Activated T-cell treated with anti-CD3 and anti-CD28 coated beads for 48 hours (primary cell): ENCODE measurements at places on chromosomes 11 and 22.
A peak's percentile ranks its signal among the peaks of the same experiment; 100 is the strongest.

DNA sequence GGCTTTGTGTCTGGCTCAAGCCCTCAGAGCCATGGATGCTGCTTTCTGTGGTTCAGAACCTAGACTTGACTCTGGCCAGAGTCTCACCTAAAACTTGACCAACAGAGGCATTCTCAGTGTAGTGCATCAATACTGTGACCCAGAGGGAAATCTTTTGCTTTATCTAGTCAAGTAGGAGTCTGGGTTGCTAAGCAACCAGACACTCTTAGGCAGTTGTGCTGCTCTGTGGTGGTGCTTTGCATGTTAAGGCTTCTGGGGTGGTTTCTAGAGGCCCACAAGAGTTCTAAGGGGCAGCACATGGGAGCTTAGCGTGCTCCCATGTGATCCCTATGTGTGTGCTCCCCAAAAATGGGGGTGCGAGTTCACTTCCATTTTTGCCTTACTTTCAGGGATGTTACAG, 224.6 kb upstream of the PLET1 start:
- no peak for DNase-seq

DNA sequence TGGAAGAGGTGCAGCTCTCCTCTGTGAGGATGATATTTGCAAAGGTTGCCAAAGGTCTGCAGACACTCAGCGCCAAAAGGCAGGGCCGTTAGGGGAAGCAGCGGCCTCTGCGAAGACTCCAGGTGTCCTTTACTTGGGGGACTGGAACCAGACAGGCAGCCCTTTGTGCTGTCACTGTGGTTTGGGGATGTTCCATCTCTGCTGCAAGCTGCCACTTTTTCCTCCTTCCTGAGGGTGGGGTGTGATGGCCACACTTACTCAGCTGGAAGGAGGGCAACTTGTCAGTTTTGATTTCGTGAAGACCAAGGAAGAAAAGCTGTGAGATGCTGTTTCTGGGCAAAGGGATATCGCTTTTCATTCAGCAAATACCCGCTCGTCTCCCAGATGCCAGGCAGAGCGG, 96.5 kb upstream of the PRR5 start:
- no peak for DNase-seq

GRCh38 chr22:26690654-26691376, 33.4 kb downstream of the MIAT start:
- DNase-seq = no peak

DNA sequence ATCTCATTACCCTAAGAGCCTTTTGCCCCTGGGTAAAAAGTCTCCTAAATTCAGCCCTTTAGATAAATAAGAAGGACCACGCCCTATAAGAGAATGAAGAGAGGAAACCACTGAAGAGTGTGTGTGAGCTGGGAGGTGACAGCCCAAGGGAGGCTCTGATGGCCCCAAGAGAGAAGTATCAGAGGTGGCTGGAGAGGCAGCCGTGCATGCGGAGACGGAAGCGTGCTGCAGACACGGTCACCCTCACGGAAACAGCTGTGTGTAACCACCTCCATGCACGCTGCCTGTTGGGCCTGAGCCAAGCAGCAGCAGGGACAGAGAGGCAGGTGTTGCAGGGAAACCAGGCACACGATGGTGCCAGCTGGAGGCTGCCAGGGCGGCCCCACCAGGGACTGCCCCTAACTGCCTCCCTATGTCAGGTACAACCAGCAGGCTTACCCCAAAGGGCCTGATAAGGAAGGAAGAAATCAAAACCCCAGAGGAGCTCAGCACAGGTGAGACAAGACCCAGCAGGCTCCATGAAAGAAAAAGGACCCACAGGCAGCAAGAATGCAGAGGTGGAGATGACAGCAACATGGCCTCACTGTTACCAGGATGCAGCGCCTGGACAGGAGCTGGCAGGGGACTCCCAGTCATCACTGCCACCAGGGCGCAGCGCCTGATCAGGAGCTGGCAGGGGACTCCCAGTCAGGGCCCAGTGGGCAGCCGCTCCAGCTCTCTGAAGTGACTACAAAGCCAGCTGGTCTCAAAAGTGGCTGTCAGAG, 7.8 kb downstream of the LARGE2 start:
- no peak for DNase-seq

- no peak for DNase-seq
These were observed 195.0 kb upstream of the KIRREL3 start for GRCh38 chr11:127195501-127196120.

DNA sequence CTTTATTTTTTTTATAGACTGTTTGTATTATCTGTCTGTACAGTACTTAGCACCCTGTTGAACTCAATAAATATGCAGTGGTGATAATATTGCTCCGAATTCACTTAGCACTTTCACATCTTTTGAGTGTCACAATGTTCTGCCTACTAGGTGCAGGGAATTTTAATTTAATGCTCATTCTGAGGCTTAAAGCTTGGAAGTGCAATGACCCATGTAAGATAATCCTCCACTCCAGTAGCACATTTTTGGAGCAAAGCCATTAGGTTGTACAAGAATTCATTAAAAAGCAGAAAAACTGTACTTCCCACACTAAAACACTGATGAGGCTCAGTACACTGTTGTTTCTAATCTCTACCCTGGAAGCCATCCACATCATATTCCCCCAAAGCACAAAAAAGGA, 255.3 kb upstream of the MTNR1B start:
- DNase-seq = no peak

DNA sequence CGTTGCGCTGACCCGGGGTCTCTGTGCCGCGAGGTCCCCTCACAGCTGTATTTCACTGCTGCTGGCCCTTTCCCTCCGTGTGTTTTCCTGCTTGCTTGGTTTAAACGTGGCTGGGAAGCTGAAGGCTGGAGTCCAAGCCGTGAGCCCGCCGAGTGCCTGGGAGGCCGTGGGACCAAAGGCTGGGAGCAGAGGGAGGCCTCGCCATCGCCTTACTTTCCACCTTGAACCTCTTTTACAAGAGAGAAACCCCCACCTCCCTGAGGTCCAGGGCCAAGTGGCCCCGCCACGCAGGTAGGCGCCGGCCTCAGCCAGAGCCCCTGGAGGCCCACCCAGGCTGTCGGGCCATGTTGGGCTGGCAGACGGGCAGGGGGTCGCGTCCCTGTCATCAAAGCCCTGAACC, 411.6 kb downstream of the TBC1D22A start:
- no peak for DNase-seq

- peak; percentile 30 for DNase-seq
These were observed 85.5 kb downstream of the ENTHD1 start for GRCh38 chr22:39808081-39808480.

- no peak for DNase-seq
These were observed 2.8 kb downstream of the TMEM121B start for GRCh38 chr22:17118342-17118741.

- DNase-seq = no peak
These were observed 118.9 kb upstream of the LMO1 start for GRCh38 chr11:8382436-8383053.

DNA sequence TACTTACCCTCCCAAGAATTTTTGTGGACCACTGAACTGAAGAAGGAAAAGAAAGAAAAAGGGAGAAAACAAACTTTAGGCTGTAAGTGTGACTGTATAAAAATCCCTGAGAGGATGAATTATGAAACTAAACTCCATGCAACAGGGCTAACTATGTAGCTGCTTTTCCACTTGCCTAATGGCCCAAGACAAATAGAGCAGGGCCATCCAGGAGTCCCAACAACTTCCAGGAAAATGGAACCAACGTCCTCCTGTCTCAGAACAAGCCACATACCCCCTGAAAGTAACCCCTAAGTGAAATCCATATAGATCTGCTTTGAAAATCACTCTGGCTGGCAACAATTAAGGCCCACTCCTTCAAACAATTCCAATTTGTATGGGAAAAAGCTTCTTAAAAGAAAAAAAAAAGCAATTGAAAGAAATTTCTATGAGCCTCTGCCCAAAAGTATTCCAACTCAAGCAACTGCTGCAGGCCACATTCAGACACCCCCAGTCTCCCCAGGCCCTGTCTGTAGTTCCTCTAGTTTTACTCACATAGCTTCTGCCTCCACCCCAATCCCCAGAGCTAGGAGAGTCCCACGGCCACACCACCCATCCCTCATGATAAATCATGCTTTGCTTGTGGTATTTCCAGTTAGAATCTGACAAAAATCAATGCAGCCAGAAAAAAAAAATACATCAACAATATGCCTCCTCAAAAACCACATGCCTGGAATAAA, 12.7 kb downstream of the RBFOX2 start:
- no peak for DNase-seq

- no peak for DNase-seq
These were observed 23.5 kb upstream of the PHF21A start for GRCh38 chr11:46144741-46145140.

DNA sequence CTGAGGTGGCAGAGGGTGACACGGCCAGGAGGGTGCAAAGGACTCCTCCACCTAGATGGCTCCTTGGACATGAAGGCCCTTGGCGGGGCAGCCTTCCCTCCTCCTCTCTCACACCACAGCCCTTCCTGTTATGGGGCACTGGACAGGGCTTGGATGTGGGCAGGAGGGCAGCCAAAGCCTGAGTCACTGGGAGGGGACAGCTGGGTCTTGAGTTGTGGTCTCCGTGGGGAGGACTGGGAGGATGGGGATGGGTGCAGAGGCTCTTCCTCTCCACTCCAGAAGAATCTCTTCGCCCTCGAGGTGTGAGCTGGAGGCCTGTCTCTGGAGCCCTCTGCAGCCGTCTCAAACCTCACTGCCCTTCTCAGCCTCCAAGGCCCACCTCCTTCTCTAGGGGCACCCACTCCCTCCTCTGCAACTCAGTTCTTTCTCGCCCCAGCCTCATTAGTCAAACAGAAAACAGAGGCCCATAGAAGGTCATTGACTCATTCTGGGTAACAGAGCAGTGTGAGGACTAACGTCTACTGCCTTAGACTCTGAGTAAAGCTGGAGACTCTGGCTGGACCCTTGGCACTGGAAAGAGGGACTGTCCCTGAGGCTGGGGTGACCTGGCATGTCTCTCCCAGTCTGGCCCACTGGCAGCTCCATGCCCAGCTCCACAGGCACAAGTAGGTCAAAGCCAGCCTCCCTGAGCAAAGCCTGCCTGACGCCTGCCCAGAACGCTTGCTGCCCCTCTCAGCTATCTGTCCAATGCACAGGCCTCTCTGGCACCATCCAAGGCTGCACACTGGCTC, 47.5 kb upstream of the CDON start:
- DNase-seq = no peak

DNA sequence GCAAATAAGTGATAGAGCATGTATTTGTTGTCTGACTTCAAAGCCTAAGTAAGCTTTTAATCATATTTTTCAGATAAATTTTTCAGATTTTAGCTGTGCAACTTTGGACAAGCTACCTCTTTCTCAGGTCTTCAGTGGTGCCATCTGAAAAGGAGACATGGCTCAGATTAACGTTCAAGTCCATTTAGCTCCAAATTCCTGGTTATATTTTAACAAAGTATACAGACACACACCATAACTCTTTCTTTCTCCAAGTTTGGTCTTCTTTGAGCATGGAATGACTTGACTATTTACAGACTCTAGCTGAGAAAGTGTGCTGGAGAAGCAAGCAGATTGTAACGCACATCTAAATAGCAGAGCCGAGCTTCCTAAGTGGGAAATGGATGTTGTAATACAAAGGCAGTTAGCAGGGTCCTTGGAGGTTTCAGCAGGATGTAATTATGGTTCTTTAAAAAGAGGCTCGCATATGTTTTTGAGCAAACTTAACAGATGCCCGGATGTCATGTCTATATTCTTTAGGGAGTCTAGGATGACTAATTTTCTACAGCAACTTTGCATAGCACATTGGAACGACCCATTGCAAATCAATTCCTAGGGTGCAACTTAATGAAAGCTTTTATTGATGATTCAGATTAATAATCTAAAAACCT, 128.1 kb upstream of the E2F8 start:
- no peak for DNase-seq

DNA sequence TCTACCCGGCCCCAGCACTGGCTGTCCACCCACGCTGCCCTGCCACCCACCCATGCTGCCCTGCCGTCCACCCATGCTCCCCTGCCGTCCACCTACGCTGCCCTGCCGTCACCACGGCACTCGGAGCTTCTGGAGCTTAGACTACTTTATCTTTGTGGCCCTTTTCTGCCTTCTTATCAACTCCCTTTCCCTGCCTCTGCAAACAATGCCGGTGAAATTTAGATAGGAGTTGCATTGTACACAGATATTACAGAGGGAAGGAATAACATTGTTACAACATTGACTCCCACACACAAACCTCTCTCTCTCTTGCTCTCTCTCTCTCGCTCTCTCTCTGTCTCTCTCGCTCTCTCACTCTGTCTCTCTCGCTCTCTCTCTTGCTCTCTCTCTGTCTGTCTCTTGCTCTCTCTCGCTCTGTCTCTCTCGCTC, 33.7 kb upstream of the BRSK2 start:
- DNase-seq = no peak

DNA sequence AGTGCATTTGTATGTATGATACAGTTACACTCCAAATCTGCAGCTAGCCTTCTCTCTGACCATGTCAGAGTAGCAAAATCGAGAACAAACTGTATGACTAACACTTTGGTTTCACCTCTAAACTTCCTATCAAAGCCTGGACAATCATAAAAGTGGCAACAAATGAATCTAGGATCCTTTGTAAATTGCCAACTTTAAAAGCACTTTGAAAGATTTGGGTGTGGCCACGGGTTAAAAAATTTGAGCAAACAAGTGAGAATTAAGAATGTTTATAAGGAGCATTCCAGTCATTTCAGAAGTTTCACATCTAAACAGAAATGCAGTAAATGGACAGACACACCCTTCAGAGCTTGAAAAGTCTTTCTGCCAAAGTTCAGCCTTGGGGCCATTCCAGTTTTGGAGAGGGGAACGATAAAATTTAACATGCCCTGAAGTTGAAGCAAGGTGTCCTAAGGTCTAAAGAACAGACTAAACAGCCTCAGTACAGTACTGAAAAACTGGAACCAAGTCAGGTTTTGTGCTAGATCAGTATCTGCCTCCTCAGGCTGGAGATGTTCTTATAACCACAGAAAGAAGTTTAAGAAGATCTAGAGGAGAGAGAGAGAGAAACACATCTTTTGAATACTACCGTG, 181.9 kb upstream of the BDNF start:
- no peak for DNase-seq

- no peak for DNase-seq
These were observed 1.7 kb downstream of the MALAT1 start for GRCh38 chr11:65500387-65501185.

DNA sequence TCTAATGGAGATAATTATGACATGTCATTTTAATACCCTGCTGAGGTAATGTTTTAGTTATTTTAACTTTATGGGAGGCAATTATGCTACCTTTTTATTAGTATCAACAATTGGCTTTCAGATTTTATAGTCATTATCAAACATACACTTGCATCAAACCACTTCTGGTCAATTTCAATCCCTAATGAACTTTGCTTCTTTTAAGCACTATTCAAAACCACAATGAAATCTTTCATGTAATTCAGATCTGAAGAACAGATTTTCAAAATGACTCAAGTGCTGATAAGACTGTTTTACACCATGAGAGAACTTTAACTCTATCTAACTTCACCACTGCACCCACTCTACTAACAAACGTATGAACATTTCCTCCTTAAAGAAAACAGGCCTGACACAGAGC, 25.9 kb upstream of the CCDC34 start:
- DNase-seq = no peak

DNA sequence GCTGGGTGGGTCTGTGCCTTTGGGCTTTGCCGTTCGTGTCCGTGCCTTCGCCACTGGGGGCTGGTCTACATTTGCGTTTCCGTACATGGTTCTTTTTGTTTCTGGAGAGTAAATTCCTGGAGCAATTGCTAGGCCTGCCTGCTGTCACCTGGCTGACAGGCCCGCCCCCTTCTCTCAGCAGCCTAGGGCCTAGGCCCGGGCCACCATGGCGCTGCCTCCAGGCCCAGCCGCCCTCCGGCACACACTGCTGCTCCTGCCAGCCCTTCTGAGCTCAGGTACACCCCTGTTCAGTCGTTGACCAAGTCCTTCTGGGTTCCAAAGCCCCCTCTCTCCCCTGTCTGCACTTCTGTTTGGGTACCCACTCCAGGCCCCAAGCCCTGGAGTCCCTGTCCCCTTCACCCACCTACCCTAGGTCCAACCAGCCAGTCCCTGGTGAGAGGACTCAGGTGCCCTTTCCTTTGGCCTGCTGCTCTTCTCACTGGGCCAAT, 649 bp downstream of the TMEM25 start:
- DNase-seq = peak; percentile 6
